ENCODE measurements at places on chromosomes 12 and 14.

GRCh38 chr14:59254911-59255545 is 66.6 kb downstream of the DAAM1 start:
- DNase-seq: no peak

- no peak for DNase-seq
Observed at GRCh38 chr12:40227447-40227846, 2.6 kb downstream of the LRRK2 start.

DNA sequence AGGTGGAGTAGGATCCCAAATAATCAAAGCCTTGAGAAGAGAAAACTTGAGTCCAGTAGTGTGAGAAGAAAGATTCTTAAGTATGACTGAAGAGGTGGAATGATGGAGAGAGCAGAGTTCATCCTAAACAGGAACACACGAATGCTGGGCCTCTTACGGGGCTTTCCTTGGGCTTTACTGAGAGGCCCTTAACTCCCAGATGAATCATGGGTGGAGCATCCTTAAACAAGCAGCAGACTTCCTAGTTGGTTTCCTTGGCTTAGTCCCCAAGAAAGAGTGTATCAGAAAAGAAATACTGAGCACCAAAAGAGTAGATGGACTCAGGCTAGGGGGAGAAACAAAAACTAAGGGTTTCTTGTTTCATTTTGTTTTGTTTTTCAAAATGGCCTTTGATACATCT is 132.5 kb downstream of the GPR135 start:
- no peak for DNase-seq

DNA sequence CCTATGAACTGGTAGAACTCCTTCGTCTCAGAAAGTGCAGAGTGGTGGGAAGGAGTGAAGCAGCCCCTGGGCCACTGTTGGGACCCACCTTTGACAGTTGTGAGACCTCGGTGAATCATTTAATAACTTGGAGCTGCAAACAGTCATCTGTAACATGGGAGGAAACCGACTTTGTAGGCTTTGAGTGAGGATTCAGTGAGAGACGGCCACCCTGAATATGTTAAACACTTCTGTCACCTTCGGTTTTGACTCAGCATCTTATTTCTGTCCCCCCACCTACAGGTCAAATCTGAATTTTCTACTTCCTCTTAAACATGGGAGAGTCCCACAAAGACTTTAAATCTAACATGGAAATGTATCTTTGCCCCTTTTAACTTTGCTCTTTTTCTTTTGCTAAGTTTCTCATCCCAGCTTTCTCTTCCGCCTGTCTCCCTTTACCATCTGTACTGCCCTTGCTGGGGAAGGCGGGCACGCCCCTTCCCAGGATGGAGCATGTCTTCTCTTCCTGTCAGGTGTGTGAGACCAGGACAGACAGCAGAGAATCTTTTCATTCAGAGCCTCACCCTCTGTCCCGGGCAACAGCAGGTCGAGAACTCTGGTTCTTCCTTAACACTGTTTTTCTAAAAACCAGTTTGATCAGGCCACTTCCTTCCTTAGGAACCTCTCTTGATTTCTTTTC is 37.1 kb downstream of the ZC3H14 start:
- no peak for DNase-seq

- no peak for DNase-seq
Observed at GRCh38 chr12:67035121-67035520, 234.0 kb upstream of the CAND1 start.

DNA sequence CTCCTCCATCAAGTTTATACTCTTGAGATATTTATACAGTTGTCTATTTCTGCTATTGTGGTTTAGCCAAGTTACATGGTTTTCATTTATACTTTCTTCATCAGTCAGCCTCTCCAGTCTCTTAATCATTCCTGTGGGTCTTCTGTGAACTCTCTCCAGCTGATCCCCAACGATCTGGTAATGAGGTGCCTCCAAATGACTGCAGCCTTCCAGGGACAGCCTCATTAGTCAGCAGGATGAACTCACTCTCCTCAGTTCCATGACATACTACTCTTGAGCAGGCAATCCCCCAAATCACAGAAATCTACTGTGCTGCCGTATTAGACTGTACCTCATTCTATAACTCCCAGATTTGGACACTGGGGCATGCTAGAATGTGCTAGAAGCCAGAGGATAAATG is 15.3 kb downstream of the AREL1 start:
- no peak for DNase-seq

- no peak for DNase-seq
Observed at GRCh38 chr12:46537387-46537955, 164.9 kb upstream of the SLC38A2 start.

- no peak for DNase-seq
Observed at GRCh38 chr14:75487155-75487671, 35.1 kb upstream of the BATF start.

GRCh38 chr12:53989227-53990113 is 4.5 kb downstream of the HOXC10 start:
- no peak for DNase-seq

DNA sequence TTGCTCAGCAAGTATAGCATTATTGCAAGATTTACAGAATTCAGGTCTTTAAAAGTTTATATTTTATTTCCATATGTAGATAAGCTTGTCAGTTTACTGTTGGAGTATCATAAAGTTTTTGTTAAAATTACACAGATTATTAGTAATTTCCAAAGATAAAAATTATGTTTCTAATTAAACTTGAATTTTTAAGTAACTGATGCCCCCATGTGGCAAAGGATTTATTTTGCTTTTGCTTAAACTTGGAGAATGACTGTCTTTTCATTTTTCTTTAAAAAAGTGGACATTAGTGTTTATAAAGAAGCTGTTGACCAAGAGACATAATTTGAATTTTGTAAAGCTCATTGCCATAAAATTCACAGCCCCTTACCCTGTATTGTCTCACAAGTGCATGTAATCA is 45.8 kb downstream of the ETNK1 start:
- no peak for DNase-seq

- DNase-seq: peak; percentile 89
Observed at GRCh38 chr14:59188461-59189090, at the start of gene DAAM1. Gene DAAM1 (plus strand): TSS chr14:59188667. CDS start chr14:59263478, 74,811 bp downstream.

DNA sequence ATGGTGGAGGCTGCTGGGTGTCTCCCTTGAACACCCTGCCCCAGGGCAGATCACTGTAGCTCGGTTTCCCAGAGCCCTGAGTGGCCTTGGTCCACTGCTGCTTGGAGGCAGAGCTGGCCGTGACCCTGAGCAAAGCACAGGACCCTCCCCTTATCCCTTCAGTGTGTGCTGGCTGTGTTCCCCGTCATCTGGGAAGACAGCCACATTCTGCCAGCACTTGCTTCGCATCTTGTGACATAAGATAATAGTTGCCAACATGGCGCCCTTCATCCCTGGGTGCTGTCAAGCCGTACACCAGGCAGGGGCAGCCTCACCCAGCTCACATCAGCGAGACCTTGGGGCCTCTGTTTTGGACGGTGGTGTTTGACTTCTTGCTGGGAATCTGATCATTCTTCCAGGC is 12.1 kb upstream of the ALDH2 start:
- no peak for DNase-seq

- DNase-seq: no peak
Observed at GRCh38 chr14:40197344-40197743, 765.1 kb upstream of the FBXO33 start.

GRCh38 chr12:4118017-4118510 is 155.5 kb upstream of the CCND2 start:
- no peak for DNase-seq

DNA sequence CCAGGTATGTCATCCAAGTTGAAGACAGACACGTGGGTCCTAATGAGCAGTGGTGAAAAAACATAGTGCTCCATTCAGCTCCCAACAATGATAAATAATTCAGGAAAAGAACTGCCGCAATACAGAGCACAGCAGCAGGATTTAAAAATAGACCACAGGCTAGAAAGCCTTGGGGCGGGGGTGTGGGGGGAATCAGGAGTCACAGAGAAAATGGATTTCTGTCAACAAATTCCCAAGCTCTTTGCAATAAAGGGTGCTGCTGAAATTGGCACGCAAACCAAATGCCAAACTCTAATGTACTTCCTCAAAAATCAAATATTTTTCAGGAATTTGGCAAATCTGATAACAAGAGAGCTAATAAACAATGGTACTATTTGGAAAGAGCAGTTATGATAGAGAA is 58.6 kb downstream of the R3HDM2 start:
- no peak for DNase-seq

GRCh38 chr14:60221457-60221856 is 27.6 kb upstream of the PPM1A start:
- DNase-seq: no peak

Data from stimulated activated CD8-positive, alpha-beta memory T cell treated with anti-CD3 and anti-CD28 coated beads, Interleukin-7, amount 100 ng/mL, for 24 hours (primary cell).